ENCODE measurements at places on chromosomes 2 and 18.

- no peak for DNase-seq
Observed at GRCh38 chr2:13115643-13116042, 398.9 kb downstream of the TRIB2 start.

- DNase-seq: no peak
Observed at GRCh38 chr2:174036825-174037224, 71.7 kb upstream of the SP3 start.

- no peak for DNase-seq
Observed at GRCh38 chr18:41537666-41538065, 417.4 kb upstream of the PIK3C3 start.

DNA sequence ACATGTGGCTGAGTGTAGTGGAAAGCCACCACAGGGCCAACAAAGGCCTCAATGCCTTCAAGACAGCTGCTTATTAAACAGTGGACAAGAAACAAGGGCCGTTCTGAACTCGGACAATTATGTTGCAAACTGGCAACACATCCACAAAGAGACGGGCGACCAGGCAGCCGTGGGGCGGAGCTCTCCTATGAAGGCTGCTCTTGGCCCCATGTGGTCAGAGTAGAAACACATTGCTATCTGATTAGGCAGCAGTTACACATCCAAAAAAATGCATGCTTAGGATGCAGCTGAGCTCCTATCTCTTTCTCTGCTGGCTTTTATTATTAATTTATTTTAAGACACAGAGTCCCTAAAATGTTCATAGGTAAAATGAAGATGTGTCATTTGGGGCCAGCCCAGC lies 163.4 kb downstream of the TMEM163 start:
- DNase-seq: peak; percentile 22

GRCh38 chr2:210655229-210655975 lies 99.0 kb downstream of the CPS1 start:
- no peak for DNase-seq

GRCh38 chr18:28523758-28524475 lies 347.0 kb upstream of the CDH2 start:
- no peak for DNase-seq

- DNase-seq: no peak
Observed at GRCh38 chr2:219060821-219061791, at the start of gene IHH. Gene IHH, minus strand, starts transcription at chr2:219060921. Its CDS starts 454 bp downstream, at chr2:219060467.

DNA sequence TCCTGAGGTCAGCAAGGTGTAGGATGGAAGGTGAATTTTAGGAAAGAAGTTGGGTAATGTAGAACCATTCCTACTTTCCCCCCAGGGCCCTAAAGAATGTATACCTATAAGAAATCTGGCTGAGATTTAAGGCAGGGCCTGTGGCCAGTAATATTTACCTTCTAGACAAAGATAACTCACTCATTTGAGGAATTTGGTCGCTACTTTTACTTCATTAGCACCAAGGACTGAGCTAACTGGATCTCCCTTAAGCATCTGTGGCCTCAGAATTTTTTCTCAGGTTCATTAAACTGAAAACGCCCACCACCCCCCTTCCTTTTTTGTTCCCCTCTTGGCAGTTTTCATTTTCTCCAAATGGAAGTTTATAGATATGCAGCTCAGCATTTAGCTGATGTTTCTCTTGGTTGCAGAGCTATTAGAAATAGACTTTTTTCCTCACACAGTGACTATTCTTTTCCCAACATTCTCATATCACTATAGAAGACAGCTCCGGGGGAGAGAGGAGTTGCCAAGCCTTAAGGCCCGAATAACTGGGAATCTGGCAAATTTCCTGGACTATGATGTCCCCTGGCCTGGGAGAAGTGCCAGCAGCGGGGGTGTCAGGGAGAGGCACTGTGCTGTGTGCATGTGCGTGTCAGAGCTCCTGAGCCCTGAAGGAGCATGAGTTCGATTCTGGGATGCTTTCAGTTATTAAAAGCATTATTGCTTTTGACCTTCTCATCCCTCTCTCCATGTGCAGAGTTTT lies 310.9 kb downstream of the PRKCE start:
- peak; percentile 29 for DNase-seq

- no peak for DNase-seq
Observed at GRCh38 chr2:58350484-58350883, 109.4 kb upstream of the FANCL start.

GRCh38 chr2:109450574-109451273 lies 163.0 kb downstream of the SEPTIN10 start:
- DNase-seq: no peak

- peak; percentile 47 for DNase-seq
Observed at GRCh38 chr2:144370937-144371584, 148.9 kb downstream of the ZEB2 start.

DNA sequence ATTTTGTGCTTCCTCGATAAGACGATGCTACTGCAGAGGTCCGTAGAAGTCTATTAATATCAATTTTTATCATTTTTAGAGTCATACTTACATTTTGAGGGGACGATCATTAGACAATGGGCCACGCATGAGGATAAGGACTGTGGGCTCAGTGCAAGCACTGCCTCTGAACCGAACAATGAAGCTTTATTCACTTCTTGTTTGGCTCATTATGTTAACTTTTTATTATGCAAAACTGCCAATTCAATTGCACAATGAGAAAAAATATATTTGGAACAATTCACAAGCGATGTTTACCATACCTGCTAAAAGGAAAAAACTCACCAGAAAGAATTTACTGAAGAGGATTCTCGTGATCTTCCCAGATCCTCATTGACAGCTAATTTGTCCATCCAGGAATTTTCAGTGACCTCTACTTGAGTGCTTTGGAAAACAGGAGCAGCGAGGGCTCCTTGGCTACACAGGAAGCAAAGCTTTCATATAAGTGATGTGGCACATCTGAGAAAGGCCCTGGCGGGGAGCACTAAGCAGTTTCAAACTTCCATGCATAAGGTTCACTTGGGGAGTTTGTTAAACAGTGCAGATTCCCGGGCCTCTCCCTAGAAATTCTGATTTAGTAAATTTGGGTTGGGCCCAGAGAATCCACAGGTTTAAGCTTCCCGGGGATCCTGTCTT lies 13.3 kb upstream of the CAPN13 start:
- no peak for DNase-seq

DNA sequence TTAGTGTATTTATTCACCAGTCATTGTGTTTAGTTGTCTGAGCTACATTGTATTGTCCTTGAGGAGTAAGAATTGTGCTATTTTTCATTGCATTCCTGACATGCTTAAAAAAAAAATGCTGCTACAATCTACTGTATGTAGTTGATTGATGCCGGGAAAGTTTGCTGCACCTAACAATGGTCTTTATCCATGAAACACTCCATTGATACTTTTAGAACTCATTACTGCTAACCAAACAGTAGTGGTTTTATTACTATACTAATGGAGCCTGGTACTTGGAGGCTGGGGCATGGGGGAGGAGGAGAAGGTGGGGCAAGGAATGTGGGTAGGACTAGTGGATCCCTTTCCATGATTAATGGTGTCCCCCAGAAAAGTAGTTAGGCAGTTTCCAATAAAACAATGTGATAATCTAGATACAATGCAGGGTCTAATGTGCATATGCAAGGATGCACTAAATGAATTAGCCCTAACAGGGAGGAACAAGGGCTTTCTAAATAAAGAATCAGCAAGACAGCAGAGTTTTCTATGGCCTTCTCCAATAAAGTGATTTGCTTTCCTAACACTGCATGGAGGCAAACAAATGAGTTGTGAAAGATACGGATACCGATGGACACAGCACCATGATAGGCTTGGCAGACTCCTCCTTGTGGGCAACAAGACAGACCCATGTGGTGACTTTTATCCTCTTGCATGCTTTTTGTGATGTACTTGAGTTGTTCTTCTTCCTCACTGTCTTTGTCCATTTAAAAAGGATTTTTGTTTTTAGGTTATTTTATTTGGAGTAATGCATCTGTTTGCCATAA lies 78.5 kb downstream of the FMNL2 start:
- DNase-seq: no peak
